ENCODE measurements at places on chromosomes 1 and 21. TPM values are rescaled to one million over a fixed set of nuclear protein-coding genes. Genes with fewer than 3 reads are reported as not detected.
A peak's percentile ranks its signal among the peaks of the same experiment; 100 is the strongest.

GRCh38 chr21:41246808-41247207 is 69.8 kb upstream of the FAM3B start:
- no peaks in the 10 kb centered on the region for H3K4me1 ChIP-seq
- no peaks in the 10 kb centered on the region for H3K27me3 ChIP-seq
- H3K36me3 ChIP-seq, result peaks cover 10% of the 10 kb centered on the region
- DNase-seq, result no peak
- no peak overlapping the region for H3K27ac ChIP-seq

DNA sequence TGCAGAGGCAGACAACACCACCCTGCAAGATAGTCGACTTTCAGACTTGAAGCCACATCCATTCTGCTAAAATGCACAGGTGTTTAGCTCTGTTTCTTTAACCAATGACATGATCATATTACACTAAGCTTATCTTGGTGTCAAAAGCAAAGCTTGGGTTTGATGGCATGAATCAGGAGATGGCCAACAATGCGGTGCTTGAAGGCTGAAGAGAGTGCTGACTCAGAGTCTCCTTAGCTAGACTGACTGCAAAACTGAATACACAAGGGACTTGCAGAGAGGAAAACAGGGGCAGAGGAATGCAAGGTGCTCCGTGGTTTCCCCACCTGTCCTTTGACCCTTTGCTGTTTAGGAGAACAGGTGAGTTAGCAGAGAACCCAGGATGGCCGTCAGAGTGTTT is 262.6 kb downstream of the SIPA1L2 start:
- DNase-seq, result no peak
- H3K27me3 ChIP-seq, result no peaks in the 10 kb centered on the region
- no peak overlapping the region for H3K27ac ChIP-seq
- no peaks in the 10 kb centered on the region for H3K4me1 ChIP-seq
- H3K4me3 ChIP-seq, result no peak overlapping the region
- no peaks in the 10 kb centered on the region for H3K36me3 ChIP-seq

- no peak overlapping the region for H3K4me3 ChIP-seq
- no peak for DNase-seq
- H3K27ac ChIP-seq, result no peak overlapping the region
- no peaks in the 10 kb centered on the region for H3K4me1 ChIP-seq
- no peaks in the 10 kb centered on the region for H3K27me3 ChIP-seq
Observed at GRCh38 chr21:40610345-40610744, 236.6 kb downstream of the DSCAM start.

DNA sequence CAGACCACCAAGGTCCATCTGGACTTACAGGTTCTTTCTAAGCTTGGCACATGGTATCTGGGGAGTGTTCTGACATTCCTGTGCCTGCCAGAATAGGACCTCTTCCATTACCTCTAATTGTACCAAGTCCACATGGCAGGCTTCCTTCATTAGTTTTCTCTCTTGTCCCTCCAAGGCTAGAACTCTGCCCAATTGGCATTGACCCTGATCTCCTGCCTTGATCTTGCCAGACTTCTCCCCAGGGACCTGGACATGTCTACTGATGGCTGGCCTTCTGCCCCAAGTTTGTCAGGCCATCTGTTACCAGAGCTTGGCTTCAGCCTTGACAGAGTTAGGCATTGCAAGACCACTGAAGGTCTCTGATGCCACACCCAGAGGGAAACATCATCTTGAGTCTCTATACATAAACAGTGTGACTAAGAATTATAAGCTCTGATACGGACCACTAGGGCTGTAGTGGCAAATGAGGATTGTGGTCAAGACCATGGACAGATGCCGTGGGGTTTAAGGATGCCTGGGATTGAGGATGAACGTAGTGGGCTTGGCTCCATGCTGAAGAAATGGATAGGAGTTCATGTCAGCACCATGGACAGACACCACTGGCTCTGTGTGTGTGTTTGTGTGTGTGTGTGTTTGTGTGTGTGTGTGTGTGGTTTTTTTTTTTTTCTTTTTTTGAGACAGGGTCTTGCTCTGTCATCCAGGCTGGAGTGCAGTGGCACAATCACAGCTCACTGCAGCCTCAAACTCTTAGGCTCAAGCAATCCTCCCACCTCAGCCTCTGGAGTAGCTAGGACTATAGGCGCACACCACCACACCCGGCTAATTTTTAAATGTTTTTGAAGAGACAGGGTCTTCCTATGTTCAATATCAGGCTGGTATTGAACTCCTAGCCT is 19.5 kb upstream of the PSMB2 start:
- H3K4me3 ChIP-seq, result no peak overlapping the region
- H3K4me1 ChIP-seq, result no peaks in the 10 kb centered on the region
- peaks cover 12% of the 10 kb centered on the region for H3K27me3 ChIP-seq
- no peaks in the 10 kb centered on the region for H3K36me3 ChIP-seq
- no peak overlapping the region for H3K27ac ChIP-seq

DNA sequence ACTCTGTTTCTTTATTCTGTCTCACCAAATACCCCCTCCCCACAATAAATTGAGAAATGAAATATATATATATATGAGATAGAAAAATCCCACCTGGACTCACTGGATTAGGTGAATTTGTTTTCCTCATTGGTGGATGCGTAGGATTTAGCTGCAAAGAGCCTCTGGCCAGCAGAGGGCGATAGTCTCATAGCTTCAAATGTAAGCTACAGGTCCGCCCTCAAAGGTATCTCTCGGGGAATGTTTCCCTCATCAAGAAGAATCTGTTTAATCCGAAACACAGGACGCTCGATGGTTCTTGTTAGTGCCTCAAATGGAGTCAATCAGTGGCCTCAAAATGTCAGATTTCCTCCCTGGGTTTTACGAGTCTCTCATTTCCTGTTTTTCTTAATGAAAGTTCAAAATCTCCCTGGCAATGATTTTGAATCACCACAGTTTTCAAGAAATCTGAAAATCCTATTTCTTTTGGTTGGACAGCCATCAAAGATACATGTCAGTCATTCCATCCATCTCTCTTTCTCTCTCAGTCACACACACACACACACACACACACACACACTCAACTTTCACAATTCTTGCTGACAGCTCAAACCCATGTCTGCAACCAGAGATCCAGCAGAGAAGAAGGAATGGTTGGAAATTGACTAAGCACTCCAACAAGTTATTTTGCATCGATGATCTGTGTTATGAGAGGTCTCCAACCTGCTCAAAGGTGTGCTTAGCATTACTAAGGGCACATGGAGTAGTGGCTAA is 13.9 kb upstream of the CAMK1G start:
- H3K4me1 ChIP-seq, result no peaks in the 10 kb centered on the region
- H3K27ac ChIP-seq, result no peak overlapping the region
- H3K4me3 ChIP-seq, result no peak overlapping the region
- peak; percentile 80 for DNase-seq
- no peaks in the 10 kb centered on the region for H3K36me3 ChIP-seq

DNA sequence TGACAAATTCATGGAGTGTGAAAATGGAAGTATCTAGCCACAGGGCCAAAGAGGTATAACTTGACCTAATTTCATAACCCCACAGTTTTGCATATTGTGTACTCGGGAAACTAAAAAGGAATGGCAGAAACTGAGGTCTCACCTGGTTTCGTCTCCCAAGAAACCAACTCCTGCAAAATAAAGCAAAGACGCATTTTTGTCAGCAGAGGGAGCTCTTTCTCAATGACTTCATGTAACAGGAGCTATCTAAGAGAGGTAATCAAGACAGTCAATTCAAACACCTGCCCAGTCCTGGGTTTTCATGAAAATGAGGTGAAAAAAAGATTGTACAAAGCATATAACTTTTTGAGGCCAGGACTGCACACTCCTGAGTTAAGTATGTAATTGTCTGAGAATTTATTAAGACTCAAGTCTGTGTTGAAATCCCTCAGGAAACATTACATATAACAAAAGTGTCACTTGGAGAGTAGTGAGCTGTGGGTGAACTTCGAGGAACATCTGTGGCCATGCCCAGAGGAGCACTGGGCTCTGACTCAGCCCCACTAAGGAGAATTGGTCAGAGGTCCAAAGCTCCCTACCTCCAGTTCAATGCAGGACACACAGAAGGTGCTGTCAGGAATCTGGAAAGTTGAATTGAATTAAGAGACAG is 17.6 kb downstream of the FCRL4 start:
- H3K27ac ChIP-seq, result no peak overlapping the region
- no peak overlapping the region for H3K4me3 ChIP-seq
- peaks cover 4% of the 10 kb centered on the region for H3K27me3 ChIP-seq
- no peaks in the 10 kb centered on the region for H3K36me3 ChIP-seq
- DNase-seq, result no peak
- H3K4me1 ChIP-seq, result no peaks in the 10 kb centered on the region

DNA sequence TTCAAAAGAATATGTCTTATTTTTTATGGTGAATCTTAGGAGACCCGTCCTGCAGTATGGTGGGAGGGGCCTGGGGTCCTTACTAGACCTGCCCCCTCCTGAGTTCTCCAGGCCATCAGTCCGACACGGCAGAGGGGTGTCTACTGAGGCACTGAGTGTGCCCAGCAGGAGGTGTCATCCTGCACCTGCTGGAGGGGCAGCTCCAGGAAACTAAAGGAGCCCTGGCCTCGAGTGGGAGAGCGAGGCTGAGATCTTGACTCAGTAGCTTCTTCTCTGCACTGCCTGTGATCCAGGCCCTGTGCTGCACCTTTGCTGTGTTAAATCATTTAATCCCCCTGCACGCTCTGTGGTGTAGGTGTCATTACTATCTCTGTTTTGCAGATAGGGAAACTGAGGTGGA is 587.7 kb downstream of the PTPRU start:
- no peaks in the 10 kb centered on the region for H3K4me1 ChIP-seq
- no peaks in the 10 kb centered on the region for H3K36me3 ChIP-seq
- peaks cover 14% of the 10 kb centered on the region for H3K27me3 ChIP-seq
- no peak overlapping the region for H3K27ac ChIP-seq
- DNase-seq, result no peak

- no peaks in the 10 kb centered on the region for H3K36me3 ChIP-seq
- no peak for DNase-seq
- peaks cover 5% of the 10 kb centered on the region for H3K4me1 ChIP-seq
- no peaks in the 10 kb centered on the region for H3K27me3 ChIP-seq
- H3K27ac ChIP-seq, result no peak overlapping the region
- H3K4me3 ChIP-seq, result no peak overlapping the region
Observed at GRCh38 chr1:214445199-214445598, 106.2 kb downstream of the PTPN14 start.

- no peaks in the 10 kb centered on the region for H3K27me3 ChIP-seq
- no peaks in the 10 kb centered on the region for H3K36me3 ChIP-seq
- peak overlapping the region; percentile 88 for H3K4me3 ChIP-seq
- no peak for DNase-seq
- H3K27ac ChIP-seq, result peak overlapping the region; percentile 93
Observed at GRCh38 chr21:33644383-33645074, 2.2 kb downstream of the ITSN1 start.

- H3K4me1 ChIP-seq, result no peaks in the 10 kb centered on the region
- no peak for DNase-seq
- H3K27ac ChIP-seq, result no peak overlapping the region
- no peaks in the 10 kb centered on the region for H3K36me3 ChIP-seq
Observed at GRCh38 chr1:234751678-234752077, 141.7 kb upstream of the IRF2BP2 start.

GRCh38 chr21:34182436-34182835 is 109.1 kb downstream of the MRPS6 start:
- no peak overlapping the region for H3K4me3 ChIP-seq
- no peaks in the 10 kb centered on the region for H3K4me1 ChIP-seq

DNA sequence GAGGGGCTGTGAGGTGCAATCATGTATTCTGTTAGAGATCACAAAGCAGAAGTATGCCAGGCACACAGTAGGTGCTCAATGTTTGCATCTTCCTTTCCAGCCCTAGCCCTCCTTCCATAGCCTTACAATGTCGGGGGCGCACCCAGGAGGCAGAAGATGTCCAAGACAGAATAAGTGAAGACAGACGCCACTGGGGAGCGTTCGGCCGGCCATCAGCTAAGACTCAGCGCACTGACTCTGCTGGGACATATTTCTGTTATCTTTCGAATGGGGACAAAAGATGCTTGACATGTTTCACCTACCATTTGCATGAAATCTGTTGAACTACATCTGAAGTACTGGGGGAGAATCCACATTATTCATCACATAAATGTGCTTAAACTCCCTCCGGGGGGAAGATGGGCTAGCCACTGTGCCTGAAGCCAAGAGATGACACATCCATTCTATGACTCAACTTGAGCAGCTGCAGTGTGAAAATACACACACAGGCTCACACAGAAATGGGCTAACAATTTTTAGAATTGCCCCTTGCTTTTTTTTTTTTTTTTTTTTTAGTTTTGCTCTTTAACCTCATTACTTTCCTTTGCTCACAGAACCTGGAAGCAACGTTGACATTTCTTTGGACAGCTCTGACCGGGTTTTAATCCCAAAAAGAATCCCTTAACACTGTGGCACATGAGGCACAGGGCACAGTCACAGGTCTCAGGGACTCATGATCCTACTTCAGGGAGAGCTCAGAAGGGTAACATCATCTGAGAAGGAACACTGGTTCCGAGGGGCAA is 7.9 kb downstream of the TIAM1 start:
- no peak overlapping the region for H3K27ac ChIP-seq
- no peaks in the 10 kb centered on the region for H3K27me3 ChIP-seq
- DNase-seq, result no peak
- no peak overlapping the region for H3K4me3 ChIP-seq

DNA sequence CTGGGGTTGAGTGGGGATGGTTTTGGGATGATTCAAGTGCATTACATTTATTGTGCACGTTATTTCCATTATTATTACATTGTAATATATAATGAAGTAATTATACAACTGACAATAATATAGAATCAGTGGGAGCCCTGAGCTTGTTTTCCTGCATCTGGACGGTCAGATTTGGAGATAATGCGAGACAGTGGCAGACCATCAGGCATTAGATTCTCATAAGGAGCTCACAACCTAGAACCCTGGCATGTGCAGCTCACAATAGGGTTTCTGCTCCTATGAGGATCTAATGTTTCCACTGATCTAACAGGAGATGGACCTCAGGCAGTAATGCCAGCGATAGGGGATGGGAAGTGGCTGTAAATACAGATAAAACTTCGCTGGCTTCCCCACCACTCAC is 77.9 kb upstream of the LRRC53 start:
- H3K4me3 ChIP-seq, result no peak overlapping the region
- H3K27ac ChIP-seq, result no peak overlapping the region
- DNase-seq, result no peak
- no peaks in the 10 kb centered on the region for H3K36me3 ChIP-seq
- no peaks in the 10 kb centered on the region for H3K27me3 ChIP-seq
- no peaks in the 10 kb centered on the region for H3K4me1 ChIP-seq

DNA sequence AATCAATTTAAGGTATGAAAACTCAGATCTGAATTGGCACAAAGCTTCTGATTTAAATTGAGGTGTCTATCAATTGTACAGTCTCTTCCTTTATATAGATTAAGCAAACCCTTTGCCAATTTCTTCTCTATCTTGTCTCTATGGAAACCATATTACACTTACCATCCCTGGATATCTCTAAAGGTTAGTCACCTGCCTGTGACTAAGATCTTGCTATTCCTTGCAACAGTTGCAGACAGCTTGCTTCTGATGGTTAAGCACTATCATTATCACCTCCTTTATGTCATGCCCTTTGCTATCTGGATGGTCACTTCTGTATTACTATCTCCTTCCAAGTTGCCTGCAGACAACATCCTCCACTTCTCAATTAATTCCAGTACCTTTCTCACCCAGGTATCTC is 998.6 kb upstream of the B3GALT2 start:
- no peak overlapping the region for H3K27ac ChIP-seq
- no peaks in the 10 kb centered on the region for H3K27me3 ChIP-seq
- H3K36me3 ChIP-seq, result no peaks in the 10 kb centered on the region
- H3K4me3 ChIP-seq, result no peak overlapping the region
- no peak for DNase-seq

ADORA1 gene
- 4.1 TPM for total RNA-seq

FYB2 gene
- 3.8 TPM for total RNA-seq

ANXA9 gene
- 0.68 TPM for total RNA-seq

CHI3L1 gene
- 22.2 TPM for total RNA-seq

XKR8 gene
- 12.8 TPM for total RNA-seq

RPRD2 gene
- total RNA-seq, result 32.0 TPM

Data from lower lobe of right lung (tissue), 2 donors.